ENCODE measurements at places on chromosomes 12 and 14. TPM values are rescaled to one million over a fixed set of nuclear protein-coding genes. Genes with fewer than 3 reads are reported as not detected.

The CIROP gene
- not detected for total RNA-seq

- H3K27ac ChIP-seq, result peak overlapping the region; percentile 99
- peak; percentile 54 for DNase-seq
- peak overlapping the region; percentile 65 for H3K4me3 ChIP-seq
- peaks cover 72% of the 10 kb centered on the region for H3K36me3 ChIP-seq
- H3K4me1 ChIP-seq, result peaks cover 61% of the 10 kb centered on the region
- no peaks in the 10 kb centered on the region for H3K27me3 ChIP-seq
Measured at GRCh38 chr12:21456291-21456780, 18.9 kb downstream of the PYROXD1 start.

GRCh38 chr14:53793790-53794505 lies 162.7 kb downstream of the BMP4 start:
- no peaks in the 10 kb centered on the region for H3K4me1 ChIP-seq
- DNase-seq, result no peak
- H3K27me3 ChIP-seq, result no peaks in the 10 kb centered on the region
- H3K4me3 ChIP-seq, result no peak overlapping the region

DNA sequence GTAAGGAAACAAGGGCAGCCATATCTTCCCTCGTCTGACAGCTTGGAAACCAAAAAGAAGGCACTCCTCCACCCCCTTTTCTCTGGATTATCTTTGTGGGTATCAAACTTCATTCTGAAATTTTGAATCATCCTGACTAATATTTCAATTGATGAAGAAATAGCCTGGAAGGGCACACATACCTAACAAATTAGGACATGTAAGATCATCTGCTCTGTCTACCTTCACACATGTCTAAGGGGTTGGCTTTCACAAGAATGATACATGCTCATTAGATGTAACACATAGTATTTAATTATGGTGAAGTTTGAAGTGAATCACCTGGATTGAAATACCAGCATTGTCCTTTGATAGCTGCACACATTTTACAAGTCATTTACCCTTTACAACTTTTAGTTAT lies 348.1 kb upstream of the RPL10L start:
- H3K27ac ChIP-seq, result no peak overlapping the region
- no peaks in the 10 kb centered on the region for H3K4me1 ChIP-seq
- no peak for DNase-seq
- no peaks in the 10 kb centered on the region for H3K27me3 ChIP-seq
- H3K4me3 ChIP-seq, result no peak overlapping the region
- no peaks in the 10 kb centered on the region for H3K36me3 ChIP-seq

GRCh38 chr12:30145684-30146032 lies 361.9 kb upstream of the TMTC1 start:
- H3K36me3 ChIP-seq, result no peaks in the 10 kb centered on the region
- no peak overlapping the region for H3K27ac ChIP-seq
- no peaks in the 10 kb centered on the region for H3K27me3 ChIP-seq
- no peak overlapping the region for H3K4me3 ChIP-seq
- DNase-seq, result no peak

The MYH7 gene
- total RNA-seq, result 0.02 TPM

- no peak overlapping the region for H3K27ac ChIP-seq
- peaks cover 37% of the 10 kb centered on the region for H3K27me3 ChIP-seq
- no peaks in the 10 kb centered on the region for H3K36me3 ChIP-seq
Measured at GRCh38 chr14:54654605-54655004, 87.7 kb downstream of the SAMD4A start.

The USP44 gene
- 4.3 TPM for total RNA-seq
